ENCODE measurements at places on chromosomes 13 and 19. TPM values are rescaled to one million over a fixed set of nuclear protein-coding genes. Genes with fewer than 3 reads are reported as not detected.

DNA sequence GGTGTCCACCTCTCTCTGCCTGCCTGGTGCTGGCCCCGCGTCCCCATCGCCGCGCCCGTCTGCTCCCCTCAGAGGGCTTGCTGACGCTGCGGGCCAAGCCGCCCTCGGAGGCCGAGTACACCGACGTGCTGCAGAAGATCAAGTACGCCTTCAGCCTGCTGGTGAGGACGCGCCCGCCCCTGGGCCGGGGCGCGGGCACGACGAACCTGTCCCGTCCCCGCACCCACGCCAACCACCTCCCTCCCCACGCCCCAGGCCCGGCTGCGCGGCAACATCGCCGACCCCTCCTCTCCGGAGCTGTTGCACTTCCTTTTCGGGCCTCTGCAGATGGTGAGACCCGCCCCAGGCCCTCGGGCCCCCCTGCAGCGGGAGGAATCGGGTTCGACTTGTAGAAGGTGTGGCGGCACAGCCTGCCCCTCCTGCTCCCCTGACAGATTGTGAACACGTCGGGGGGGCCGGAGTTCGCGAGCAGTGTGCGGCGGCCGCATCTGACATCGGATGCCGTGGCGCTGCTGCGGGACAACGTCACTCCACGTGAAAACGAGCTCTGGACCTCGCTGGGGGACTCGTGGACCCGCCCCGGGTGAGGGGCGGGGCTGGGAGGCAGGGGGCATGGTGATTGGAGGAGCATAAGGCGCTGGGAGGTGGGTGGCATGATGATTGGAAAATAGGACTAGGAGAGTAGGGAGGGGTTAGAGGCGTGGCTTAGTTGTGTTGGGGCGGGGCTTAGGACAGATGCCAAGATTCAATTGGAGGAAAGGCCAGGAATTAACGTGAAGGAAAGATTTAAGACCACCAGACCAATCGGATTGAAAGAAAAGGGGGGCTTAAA lies 6.6 kb downstream of the EPS8L1 start:
- DNase-seq = no peak

DNA sequence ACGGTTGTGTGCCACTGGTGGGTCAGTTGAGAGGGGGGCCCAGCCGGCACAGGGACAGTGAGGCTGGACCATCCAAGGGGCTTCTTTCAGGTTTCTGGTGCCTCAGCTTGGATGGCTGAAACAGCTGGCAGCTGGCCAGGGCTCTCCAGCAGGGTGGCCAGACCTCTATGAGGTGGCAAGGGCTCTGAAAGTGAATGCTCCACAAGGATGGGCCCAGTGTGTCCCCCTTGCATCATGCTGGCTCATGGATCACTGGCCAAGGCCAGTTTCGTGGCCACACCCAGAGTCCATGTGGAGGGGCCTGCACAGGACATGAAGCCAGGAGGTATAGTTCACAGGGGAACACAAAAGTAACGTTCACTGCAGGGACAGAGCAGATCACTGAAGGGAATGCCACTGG lies 49.6 kb downstream of the CDADC1 start:
- DNase-seq = no peak

- DNase-seq = no peak
Measured at GRCh38 chr19:17404621-17405249, 695 bp downstream of the BST2 start.

DNA sequence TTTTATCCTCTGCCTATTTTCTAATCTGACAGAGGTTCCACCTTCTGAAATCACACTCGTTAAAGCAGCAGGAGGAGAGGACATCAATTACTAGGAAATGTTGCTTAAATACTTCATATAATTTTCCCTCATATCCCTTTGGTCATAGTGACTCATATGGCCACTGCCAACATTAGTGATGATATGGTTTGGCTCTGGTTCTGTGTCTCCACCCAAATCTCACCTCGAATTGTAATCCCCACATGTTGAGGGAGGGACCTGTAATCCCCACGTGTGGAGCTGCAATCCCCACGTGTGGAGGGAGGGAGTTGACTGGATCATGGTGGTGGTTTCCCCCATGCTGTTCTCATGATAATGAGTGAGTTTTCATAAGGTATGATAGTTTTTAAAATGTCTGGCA lies 618.4 kb upstream of the SLITRK5 start:
- DNase-seq = no peak

- no peak for DNase-seq
Measured at GRCh38 chr19:58003174-58003828, 681 bp upstream of the ZNF606 start.

GRCh38 chr19:54691582-54692297 lies 29.0 kb downstream of the LILRB4 start:
- no peak for DNase-seq

DNA sequence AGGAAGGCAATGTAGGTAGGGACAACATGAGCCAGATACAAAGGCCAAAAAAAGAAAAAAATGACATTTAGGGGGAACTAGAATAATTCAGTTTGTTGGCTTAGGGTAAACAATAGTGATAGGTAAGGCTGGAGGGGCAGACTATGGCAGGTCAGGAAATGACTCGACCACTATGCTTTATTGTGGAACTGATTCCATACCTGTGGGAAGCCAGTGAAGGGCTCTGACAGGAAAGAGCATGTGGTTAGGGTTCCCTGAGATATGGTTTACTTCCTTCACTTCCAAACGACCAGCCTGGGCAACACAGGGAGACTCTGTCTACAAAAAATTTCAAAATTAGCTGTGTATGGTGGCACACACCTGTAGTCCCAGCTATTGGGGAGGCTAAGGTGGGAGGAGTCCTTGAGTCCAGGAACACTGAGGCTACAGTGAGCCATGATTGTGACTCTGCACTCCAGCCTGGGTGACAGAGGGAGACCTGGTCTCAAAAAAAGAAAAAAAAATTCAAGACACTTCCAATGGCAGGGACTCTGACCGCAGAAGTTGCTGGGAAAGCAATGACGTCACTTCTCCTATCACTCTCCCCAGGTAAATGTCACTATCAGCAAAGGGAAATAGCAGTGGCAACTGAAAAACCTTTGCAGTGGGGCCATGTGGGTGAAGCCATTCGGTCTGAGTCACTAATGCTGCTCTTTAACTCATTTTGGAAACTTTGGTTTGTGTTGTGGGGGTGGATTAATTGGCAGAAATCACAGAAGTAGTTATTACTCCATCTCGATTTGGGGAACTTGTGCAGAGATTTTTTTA lies 192.8 kb upstream of the TSC22D1 start:
- no peak for DNase-seq

DNA sequence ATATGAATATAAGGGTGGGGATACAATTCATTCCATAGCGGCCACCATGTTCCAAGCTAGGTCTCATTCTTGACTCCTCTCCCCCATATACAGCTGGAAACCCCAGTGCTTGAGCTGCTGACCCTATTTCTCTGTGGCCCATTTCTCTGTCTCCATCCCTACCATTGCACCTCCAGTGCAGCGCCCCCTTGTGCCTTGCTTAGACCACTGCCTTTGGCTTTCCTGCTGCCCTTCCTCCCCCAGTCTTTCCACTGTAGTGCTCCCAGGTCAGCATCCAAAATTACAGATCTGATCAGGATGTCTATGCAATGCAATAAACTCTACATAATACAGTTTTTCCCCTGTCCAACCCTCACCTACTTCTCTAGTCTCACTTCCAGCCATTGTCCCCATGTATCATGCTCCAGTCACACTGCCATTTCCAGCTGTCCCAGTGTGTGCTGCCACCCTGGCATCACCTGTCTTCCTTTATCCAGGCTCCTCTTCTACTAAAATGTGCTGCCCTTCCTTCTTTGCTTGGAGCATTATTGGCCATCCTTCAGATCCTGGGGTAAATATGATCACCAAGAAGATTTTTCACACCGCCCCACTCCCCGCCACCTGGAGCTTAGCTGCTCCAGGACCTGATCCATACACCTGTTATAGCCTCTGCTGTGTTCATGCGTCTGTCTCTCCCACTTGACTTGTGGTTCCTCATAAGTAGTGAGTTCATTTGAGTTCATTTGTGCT lies 199.4 kb upstream of the IPO5 start:
- no peak for DNase-seq

DNA sequence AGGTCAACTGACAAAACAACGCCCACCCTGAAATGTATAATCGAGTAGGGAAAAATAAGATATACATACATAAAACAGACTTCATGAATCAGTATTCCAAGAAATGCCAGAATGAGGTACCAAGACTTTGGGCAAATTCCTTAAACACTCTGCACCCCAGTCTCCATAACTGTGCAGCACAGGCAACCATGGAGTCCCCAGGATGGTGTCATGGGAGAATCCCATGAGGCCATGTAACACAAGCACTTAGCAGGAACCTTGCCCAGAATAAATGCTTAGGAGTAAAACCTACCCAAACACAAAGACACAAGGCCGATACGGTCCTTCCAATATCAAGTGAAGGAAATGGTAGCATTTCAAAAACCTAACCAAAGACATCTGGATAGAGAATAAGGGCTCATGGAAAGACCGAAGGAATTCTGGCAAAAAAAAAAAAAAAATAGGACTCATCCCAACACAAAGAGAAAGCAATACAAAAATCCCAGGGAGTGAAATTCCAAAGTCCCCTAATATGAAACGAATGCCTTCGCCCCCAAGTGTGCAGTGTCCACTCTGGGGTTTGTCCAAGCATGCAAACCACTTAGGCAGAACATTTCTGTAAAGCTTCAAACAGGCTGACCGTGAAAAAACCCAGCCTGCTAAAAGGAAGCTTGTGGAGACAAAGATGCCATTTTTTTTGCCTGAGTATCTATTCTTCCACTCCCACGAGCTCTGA lies 11.1 kb downstream of the ZC3H4 start:
- no peak for DNase-seq

DNA sequence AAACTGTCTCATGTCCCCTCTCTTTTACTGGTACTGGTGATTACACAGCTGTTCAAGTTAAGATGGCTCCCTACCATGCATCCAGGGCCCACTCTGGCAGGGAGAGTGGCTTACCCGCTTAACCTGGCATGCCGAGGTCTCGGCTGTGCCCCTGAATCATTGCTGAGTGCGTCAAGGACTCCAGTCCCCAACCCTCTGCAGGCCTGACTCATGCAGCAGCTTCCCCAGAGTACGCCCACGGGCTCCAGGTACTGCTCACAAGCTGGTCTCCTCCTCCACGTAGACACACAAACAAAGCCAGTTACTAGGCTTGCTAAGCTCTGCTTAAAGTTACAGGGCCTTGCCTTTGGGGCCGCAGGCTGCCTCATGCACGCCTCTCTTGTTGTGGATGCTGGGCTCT lies 447.4 kb downstream of the COG6 start:
- DNase-seq = peak; percentile 24

GRCh38 chr19:1045247-1045603 lies 5.3 kb downstream of the ABCA7 start:
- no peak for DNase-seq

DNA sequence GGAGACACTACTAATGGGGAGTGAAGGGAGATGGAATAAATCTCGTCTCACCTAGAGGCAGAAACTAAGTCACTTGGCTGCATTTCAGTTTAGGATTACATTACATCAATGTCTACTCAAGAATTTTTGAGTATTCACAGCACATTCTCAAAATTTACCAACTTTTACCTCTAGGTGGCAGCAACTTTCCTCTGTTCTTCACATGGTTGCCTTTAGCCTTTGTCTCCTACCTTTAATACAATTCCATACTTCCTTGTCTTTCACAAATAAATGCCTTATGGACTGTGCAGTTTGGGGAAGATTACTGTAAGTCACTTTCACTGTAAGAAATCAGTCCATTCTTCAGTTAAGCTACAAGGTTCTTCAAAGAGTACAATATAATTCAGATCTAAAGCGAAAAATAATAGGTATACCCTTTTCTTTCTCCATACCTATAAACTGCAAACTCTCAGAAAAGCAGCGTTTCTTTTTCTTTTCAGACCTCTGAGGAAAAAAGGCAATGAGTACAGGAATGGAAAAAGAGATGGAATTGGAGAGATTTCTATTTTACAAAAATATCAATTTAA lies 379.4 kb downstream of the KLF12 start:
- DNase-seq = no peak

DNA sequence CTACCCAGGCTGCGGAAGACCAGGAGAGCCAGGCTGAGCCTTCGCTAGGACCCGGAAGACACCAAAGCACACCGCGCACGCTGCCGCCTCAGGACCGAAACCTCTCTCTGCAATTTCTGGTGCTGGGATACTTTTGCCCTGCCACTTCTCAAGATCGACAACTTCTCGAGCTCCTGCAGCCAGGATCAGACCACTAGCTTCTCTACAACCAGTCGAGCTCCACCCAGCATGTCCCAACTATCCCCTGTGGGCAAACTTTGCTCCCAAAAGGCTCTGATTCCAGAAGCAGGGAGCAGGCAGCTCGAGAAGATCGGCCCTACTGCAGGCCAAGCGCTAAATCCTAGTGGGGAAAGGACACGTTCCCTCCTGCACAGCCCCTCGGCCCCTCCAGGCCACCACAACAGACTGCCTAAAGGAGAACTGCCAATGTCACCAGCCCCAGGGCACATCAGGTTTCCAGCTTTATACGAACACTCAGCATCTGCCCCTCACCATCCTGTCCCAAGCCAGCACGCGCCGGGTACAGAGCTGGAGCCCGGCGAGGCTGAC lies 979 bp downstream of the AKAP8 start:
- no peak for DNase-seq

DNA sequence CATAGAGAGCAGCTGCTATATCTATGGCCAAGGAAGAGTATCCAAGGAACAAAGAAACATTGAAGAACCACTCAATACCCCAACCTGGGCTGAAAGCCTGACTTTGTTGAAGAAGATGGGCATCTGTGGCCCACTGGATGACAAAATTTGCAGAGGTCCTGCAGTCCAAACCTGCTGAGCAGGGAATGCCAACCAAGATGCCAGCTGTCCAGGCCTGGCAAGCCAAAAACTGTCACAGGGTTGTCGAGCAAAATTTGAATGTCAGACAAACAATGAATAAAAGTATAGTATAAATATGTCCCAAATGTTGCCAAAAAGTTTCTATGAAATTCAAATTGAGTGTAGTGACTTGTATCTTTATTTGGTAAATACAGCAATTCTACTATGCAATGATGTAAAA lies 1040.2 kb downstream of the PCDH9 start:
- DNase-seq = no peak

GRCh38 chr19:1288833-1289685 lies 3.4 kb downstream of the EFNA2 start:
- no peak for DNase-seq

DNA sequence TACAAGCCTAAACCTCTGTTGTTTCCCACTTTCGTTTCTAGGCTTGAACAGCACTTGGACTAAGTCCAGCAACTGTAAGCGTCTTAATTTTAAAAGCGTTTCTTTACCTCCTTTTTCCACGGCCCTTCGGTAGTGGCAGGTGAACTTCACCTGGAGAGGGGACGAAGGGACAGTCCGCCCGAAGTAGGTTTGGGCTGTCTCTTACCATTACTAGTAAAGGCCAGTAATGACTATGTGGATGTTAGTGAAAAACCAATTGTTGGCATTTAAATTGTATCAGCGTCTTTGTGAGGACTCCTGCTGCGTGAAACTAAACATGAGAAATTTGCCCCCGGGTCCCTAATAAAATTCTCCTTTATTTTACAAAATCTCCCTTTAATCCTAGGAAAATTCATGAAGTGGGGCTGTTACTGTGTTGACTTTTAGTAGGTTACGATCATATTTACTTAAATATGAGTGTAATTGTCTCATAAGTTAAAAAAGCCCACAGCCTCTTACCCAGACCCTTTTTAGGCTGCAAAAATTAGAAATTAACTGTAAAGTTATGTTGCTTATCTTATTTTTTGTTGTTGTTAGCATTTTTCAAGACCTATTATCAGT lies 983 bp downstream of the ITM2B start:
- no peak for DNase-seq

RELB gene
- total RNA-seq = 21.2 TPM

ZNF799 gene
- 4.1 TPM for total RNA-seq

ARHGAP33 gene
- total RNA-seq = 1.7 TPM

COMP gene
- total RNA-seq = 1.9 TPM

POSTN gene
- total RNA-seq = 27.0 TPM

RETN gene
- total RNA-seq = not detected

CEACAM21 gene
- total RNA-seq = 1.9 TPM

SYNGR4 gene
- total RNA-seq = not detected

OR7G3 gene
- not detected for total RNA-seq

CALR3 gene
- not detected for total RNA-seq

Measured in omental fat pad (tissue), 4 donors.